ENCODE measurements at places on chromosomes 7 and 10.

DNA sequence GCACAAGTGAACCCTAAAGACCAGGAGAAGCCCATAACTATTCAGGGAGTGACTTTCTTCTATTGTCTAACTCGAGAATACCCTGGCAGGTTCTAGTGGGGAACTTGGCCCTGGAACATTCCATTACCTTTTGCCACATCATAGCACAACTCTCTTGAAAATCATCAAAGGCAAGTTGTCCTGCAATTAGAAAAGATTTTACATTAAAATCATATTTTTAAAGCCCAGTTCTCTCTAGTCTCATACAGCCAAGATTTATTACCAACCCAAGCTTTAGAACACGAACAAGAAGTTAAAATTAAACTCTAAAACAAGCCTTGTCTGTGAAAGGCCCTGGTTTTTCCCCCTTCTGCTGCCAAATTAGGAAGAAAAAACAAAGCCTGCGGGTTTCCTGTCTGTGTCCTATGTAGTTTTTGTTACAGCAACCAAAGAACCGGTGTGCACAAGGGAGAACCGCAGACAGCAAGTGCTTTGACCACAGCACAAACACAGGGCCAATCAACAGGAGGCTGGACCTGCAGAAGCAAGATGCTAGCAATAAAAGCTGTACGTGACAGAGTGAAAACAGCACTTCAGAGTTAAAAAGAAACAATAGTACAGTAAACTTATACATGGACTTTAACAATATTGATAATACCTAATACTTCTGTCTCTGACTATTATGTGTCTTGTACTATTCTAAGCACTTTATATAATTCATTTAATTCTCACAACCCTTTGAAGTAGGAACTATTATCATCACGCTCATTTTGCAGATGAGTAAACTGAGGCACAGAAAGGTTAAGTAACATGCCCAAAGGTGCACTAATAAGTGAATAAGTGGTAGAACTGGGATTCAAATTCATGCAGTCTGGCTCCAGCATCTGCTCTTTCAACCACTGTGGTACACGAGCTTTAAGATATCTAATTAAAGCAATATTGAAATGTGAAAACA is 65.8 kb downstream of the STK17A start:
- peak; percentile 45 for DNase-seq

DNA sequence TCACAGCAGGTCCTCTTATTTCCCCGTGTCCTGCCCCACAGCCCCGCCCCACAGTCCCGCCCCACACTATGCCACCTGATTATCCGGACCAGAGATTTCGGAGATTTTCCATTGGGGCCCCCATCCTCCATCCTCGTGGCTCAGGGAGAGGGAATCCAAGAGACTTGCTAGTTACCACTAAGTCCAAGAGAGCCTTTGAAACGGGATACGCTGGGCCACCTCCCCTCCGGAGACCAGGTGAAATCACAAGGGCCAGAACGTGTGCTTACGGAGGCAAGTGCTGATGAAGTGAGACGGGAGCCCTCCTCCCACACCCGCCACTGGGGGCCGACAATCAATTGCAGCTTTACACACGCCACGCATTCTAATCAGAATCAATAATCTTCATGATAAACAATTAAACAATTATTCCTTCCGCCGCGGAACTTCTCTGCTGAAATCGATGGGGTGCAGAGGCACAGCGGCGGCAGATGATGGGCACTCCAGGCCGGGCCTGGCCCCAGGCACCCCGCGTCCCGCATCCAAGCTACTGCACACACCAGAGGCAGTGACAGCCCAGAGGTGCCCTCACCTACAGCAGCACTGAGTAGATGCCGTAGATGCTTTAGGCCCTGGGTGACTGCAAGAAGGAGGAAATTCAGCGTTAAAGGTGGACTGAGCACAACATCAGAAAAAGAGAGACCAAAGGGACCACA is 534.0 kb upstream of the FOXK1 start:
- no peak for DNase-seq

GRCh38 chr7:26815426-26815825 is 49.0 kb downstream of the SKAP2 start:
- no peak for DNase-seq

DNA sequence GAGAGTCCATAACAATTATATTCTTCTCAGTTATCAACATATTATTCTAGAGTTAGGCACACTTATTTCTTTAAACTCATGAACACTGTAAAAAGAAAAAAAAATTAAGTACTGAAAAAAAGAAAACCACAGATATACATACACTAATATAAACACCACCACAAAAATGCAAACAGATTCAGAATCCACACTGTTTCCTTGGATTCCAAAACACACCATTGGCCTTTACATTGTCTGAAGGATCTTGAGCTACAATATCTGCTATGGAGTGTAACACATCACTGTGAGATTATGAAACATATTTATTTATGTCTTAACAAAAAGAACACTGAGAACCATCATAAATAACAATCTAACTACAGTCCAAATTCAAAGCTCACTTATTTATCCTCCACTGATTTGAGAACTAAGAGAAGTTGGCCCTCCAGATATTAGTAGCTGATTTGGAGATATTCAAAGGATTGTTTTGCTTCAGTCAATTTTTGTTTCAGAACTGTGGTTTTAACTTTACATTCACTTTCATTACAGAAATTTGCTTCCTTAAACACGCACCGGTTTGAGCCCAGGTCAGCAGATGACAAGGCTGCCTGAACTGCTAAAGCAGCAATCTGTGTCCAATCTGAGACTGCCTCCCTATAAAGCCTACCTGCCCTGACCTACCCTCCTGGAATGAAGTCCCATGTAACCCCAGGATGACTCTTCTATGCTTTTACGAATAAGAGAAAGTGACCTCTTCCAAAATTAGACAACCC is 47.0 kb upstream of the CDK1 start:
- no peak for DNase-seq

- no peak for DNase-seq
Observed at GRCh38 chr7:25731846-25732245, 420.2 kb upstream of the NFE2L3 start.

GRCh38 chr10:66176772-66177171 is 749.1 kb upstream of the LRRTM3 start:
- no peak for DNase-seq

- peak; percentile 53 for DNase-seq
Observed at GRCh38 chr10:970311-971149, 17.7 kb upstream of the GTPBP4 start.

GRCh38 chr10:33542752-33543505 is 208.5 kb upstream of the NRP1 start:
- no peak for DNase-seq

GRCh38 chr7:30831936-30832335 is 60.7 kb downstream of the MINDY4 start:
- no peak for DNase-seq

DNA sequence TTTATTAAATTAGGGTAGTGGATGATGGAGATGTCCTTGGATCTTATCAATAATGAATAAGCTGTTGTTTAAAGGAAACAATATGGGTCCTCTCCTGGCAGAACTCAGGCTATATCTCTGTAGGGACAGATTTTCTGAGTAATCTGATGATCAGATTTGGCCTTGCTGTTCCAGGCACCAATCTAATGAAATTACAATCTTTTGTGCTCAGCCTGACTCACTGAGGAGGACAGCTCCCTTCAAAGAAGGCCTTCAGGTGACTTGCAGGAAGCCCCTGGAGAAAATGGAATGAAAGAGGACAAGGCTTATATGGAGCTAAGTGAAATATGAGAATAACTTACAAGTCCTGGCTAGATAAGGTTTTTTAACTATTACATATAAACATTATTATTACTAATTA is 486.4 kb upstream of the SORCS1 start:
- DNase-seq, result no peak

- DNase-seq, result no peak
Observed at GRCh38 chr10:123854498-123854897, 37.1 kb downstream of the CPXM2 start.

GRCh38 chr7:22666732-22667131 is 60.3 kb upstream of the IL6 start:
- DNase-seq, result no peak

GRCh38 chr7:157138101-157138423 is 664 bp upstream of the UBE3C start:
- DNase-seq, result no peak

- no peak for DNase-seq
Observed at GRCh38 chr10:36094096-36094495, 452.0 kb upstream of the FZD8 start.

GRCh38 chr7:117248829-117249228 is 74.0 kb downstream of the WNT2 start:
- DNase-seq, result peak; percentile 35

DNA sequence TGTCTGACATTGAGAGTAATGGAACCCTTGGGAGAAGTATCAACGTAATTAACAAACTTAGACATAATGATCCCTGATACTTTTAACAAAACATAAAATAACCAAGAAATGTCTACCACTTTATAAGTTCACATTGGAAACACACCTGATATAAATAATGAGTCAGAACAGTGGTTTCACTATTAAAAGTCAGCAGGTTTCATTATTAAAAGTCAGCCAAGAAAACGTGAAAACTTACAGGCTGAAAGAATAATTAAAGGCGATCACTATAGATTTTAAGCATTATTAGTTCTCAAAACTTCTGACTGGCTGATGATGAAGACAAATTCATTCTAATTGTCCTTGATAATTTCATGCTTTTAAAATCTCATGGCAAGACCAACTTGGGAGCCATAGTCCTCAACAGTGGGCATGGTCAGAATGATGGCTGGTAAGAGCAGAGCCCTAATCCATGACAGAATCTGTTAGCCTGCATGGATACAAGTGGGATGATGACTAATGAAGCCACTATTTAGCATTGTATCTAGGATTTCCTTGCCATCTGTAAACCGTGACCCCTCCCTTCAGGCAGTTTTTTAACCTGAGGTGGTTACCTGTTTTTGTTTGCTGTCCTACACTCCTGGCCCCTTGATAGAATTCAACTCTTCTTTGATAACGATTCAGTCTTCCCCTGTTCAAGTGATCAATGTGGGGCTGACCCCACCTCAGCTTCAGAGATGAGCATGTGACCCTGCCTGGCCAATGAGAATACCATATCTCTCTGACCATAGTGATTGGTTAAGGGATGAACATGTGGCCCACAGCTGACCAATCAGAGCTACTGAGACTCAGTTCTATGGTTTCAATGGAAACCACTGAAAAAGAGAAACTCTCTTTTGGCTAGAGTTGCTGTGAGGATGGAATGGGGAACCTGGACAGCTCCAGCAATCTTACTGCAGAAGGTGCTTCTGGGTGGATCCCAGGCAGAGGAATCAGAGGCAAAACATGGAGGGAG is 151.0 kb downstream of the PLPP4 start:
- no peak for DNase-seq

DNA sequence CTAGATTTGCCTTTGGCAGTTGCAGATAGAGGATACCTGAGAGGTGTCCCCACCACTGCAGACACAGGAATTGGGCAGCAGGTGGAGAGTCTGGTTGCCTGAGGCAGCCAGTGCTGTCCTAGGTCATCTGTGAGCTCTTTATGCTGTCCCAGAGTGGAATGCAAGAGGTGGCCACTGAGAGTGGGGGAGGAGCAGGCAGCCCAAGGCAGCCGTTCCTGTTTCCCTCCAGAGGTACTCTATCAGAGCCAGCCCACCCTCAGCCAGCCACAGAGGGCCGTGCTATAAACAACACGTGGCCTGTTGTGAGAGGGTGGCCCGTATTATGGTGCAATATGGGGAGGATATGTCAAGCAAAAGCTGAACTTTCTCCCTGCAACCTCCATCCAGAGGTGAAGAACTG is 8.5 kb downstream of the LRRC18 start:
- DNase-seq, result no peak

- DNase-seq, result no peak
Observed at GRCh38 chr10:70661623-70662361, 10.5 kb upstream of the ADAMTS14 start.

DNA sequence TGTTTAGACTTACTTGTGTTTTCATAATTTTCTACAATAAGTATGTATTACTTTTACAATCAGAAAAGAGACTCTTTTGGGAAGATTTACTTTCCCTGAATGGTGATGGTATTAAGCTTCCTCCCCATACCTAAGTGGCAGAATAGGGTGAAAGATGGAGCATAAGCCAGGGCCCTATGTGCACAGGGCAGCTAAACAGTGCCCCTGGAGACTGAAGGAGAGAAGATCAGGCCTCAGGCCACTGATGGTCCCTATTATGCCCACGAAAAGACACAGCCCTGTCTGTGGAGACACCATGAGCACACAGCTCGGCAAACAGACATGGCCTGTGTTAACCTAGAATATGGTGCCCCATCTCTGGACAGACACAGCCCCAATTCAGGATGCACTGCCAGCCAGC is 139.4 kb downstream of the OAT start:
- no peak for DNase-seq

GRCh38 chr7:1666317-1666822 is 3.7 kb upstream of the ELFN1 start:
- peak; percentile 72 for DNase-seq

DNA sequence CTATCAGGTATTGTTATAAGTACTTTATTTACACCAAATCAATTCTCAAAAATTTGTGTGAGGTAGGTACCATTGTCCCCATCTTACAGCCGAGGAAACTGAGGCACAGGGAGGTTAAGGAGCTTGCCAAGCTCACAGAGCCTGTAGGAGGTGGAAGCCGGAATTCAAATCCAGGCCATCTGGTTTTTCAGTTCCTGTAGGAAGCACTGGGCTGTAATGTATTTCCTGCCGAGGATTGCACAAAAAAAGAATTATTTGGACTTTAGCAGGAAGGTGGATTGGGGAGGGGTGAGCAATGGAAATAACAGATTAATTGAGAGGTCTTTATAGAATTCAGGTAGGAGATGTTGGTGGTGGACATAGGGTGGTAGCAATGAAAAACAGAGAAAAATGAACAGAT is 315.3 kb upstream of the AUTS2 start:
- DNase-seq, result no peak

DNA sequence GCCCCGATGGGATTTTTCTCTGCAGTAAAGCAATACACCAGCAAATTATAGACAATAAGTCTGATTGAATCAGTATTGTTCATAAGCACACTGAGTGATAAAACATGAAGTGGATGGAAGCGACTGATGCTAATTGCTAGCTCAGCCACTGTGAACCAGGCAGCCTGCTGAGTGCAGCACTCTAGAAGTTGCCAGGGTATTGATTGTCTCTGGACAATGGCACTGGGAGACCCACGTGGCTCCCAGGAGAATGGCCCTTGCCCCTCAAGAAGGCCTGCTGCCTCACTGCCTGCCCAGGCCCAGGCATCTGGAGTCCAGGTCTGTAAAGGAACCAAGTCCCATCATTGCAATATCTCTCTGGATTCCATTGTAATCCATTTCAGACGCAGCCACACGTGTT is 80.4 kb upstream of the TCERG1L start:
- no peak for DNase-seq
